ENCODE measurements at places on chromosomes 1 and 21. TPM values are rescaled to one million over a fixed set of nuclear protein-coding genes. Genes with fewer than 3 reads are reported as not detected.

Gene ERG
- total RNA-seq, result 0.44 TPM

Gene GBP6
- 0.15 TPM for total RNA-seq

Gene POU2F1
- 4.4 TPM for total RNA-seq

Gene ERICH3
- total RNA-seq, result not detected

Gene CA6
- not detected for total RNA-seq

Gene TRAPPC3
- 85.0 TPM for total RNA-seq

Gene RGS7
- total RNA-seq, result 1.9 TPM

Gene PM20D1
- total RNA-seq, result under 0.01 TPM

Gene RIMS3
- 0.33 TPM for total RNA-seq

Gene RUNX3
- total RNA-seq, result not detected

Gene C1orf87
- 0.15 TPM for total RNA-seq

Gene TCP10L
- 0.17 TPM for total RNA-seq

Gene GLIS1
- total RNA-seq, result 0.58 TPM

Gene ELAVL4
- not detected for total RNA-seq

Gene NHLH2
- total RNA-seq, result not detected

Gene NMNAT2
- total RNA-seq, result under 0.01 TPM

Gene TMPRSS15
- total RNA-seq, result not detected

Gene TMEM61
- total RNA-seq, result not detected

Gene TFF3
- 0.29 TPM for total RNA-seq

Gene KRTAP11-1
- total RNA-seq, result not detected

Measured in smooth muscle cell of trachea (primary cell).